Esophagus mucosa (tissue), 1 donor: ENCODE measurements at places on chromosomes 16 and 17. TPM values are rescaled to one million over a fixed set of nuclear protein-coding genes. Genes with fewer than 3 reads are reported as not detected.

DNA sequence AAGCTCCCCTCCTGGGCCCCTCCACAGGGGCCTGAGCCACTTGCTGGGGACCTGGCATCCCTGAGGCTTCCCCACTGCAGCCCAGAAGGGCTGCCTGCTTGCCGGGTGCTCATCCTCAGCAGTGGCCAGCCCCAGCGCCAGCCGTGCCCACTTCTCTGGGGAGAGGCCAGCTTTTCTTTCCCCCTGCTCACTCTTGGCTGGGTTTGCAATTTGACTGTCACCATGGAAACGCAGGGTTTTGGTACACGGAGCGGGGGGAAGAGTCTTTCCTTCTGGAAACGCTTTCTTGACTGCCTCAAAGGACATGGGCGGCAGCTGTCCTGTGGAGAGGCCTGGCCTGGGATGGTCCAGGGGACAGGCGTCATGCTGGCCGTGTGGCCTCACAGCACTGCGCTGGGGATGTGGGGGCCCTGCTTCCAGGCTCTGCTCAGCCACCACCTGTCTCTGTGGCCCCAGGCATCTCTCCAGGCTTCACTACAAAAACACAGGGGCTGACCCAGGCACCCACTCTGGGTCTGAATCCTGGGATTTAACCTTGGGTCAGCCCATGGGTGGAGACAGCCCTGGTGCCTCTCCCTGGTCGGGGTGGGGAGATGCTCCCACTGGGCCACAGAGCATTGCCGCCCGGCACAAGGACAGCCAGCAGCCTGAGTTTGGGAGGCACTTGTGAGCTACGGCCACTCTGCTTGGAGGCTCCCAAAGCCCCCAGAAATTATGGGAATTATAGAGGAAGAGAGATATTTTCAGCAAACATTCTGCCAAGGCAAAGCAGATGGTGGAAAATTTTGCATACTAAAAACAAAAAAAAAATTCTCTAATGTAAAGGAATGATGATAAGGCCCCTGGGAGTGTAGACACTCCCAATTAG, 45.9 kb upstream of the DOC2B start:
- ATAC-seq: no peak

- no peak for ATAC-seq
These were observed 695 bp upstream of the TMEM204 start for GRCh38 chr16:1532771-1533170.

DNA sequence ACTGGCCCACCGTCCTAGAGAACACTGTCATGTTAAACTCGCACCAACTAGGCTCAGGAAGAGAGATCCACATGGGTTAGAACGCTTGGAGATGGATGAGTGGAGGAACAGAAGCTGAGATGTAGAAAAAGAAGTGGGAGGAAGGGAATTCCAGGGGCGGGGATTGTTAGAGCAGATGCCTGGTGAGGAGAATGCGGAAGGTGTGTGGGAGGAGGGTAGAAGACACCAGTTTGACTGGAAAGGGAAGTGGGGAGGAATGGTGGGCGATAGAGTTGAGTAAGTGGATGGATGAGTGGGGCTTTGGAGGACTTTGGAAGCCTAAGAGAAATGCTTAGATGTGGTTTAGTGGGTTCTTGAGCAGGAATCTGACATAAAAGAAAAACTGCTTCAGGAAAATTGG, 37.4 kb downstream of the DHX38 start:
- ATAC-seq: no peak

GRCh38 chr16:66199189-66199588, 167.3 kb upstream of the CDH5 start:
- no peak for ATAC-seq

- peak; percentile 70 for ATAC-seq
These were observed 83.5 kb downstream of the ADCY9 start for GRCh38 chr16:4032768-4033167.

GRCh38 chr16:72740347-72740746, 307.6 kb downstream of the ZFHX3 start:
- no peak for ATAC-seq

- ATAC-seq: no peak
These were observed 469.6 kb downstream of the SOX9 start for GRCh38 chr17:72590382-72590781.

- no peak for ATAC-seq
These were observed 1.5 kb upstream of the ARL5C start for GRCh38 chr17:39167476-39167875.

DNA sequence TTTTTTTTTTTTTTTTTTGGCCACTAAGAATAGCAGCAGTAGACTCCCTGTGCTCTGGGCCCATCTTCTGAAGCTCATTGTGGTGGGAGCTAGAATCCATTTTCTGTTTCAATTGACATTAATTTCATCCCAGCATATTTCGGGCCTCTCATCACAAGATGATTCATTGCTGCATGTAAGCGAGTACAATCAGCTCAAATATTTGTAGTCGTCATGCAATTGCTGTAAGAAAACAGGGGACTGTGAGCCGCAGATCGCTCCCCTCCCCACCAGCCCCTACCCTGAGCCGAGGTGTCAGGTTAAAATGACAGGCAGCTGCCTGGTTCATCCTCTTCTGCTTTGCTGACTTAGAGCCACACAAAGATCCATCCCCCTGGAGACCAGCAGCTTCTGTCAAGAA, 358.8 kb upstream of the CDH5 start:
- ATAC-seq: no peak

GRCh38 chr16:89473791-89474414, 16.5 kb downstream of the ANKRD11 start:
- ATAC-seq: peak; percentile 59

- ATAC-seq: no peak
These were observed 41.4 kb upstream of the CIBAR2 start for GRCh38 chr16:85153656-85154091.

GRCh38 chr16:84617041-84617790, 662 bp downstream of the COTL1 start:
- peak; percentile 39 for ATAC-seq

DNA sequence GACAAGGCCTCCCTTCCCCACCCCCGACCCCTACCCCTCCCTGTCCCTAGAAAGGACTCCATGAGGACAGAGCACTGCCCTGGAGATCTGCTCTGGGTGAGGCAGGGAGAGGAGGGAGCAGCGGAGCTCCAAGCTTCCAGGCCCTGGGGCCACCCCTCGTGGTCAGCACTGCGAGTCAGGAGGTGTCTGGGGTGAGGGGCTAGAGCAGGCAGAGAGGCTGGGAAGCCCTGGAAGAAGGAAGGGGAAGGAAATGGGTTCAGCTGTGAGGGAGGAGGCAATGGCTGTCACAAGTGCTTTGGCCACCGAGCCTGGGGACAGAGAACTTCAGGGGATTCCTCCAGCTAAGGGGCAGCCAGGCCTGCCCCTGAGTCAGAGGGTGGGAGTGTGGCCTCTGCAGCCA, 28.2 kb upstream of the DNAI2 start:
- no peak for ATAC-seq

DNA sequence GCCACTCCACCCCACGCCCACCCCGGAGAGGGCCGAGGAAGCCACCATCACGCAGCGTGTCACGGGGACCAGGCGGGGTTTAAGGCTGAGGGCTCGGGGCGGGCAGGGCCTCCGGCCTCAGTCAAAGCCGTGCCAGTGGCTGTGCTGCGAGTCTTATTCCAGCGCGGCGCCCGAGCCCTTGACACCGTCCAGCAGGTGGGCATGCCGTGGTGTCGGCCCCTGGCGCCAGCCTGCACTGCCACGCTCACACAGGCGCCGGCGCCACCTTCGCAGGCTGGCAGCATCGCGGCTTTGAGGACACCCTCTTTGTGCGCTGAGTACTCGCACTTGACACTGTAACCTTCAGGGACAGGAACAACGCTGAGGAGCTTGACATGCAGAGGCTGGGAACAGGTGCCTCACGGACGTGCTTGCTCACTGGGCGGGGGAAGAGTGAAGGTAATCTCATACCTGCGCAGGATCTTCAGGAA, 34.0 kb upstream of the ZNF629 start:
- ATAC-seq: peak; percentile 35

- ATAC-seq: no peak
These were observed 30.9 kb upstream of the RPRML start for GRCh38 chr17:47009759-47010594.

DNA sequence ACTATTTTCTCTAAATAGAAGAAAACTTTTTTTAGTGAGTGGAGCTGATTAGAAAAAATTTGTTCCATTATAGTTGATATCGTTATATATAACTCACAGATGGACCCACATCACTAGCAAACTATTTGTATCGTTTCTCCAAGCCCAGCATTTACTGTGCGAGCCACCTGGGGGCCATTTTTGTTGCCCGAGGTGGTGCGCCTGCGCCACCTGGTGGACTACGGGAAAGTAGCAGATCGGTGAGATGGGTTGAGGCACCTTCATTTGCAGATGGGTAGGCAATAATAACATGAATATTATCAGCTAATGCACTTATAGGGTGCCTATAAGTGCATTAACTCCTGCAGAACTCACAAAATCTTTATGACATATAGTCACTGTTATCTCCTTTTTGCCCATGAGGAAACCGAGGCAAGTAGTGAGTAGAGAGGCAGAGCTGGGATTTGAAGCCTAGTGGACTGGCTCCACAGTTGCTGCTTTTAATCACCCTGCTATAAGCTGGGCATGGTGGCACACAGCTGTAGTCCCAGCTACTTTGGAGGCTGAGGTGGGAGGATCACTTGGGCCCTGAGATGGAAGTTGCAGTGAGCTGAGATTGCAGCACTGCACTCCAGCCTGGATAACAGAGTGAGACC, 23.2 kb upstream of the NTN1 start:
- ATAC-seq: peak; percentile 62

- peak; percentile 96 for ATAC-seq
These were observed 17.1 kb downstream of the GNA13 start for GRCh38 chr17:65039336-65039988.

- ATAC-seq: no peak
These were observed 64.8 kb downstream of the C16orf95 start for GRCh38 chr16:87252269-87252970.

DNA sequence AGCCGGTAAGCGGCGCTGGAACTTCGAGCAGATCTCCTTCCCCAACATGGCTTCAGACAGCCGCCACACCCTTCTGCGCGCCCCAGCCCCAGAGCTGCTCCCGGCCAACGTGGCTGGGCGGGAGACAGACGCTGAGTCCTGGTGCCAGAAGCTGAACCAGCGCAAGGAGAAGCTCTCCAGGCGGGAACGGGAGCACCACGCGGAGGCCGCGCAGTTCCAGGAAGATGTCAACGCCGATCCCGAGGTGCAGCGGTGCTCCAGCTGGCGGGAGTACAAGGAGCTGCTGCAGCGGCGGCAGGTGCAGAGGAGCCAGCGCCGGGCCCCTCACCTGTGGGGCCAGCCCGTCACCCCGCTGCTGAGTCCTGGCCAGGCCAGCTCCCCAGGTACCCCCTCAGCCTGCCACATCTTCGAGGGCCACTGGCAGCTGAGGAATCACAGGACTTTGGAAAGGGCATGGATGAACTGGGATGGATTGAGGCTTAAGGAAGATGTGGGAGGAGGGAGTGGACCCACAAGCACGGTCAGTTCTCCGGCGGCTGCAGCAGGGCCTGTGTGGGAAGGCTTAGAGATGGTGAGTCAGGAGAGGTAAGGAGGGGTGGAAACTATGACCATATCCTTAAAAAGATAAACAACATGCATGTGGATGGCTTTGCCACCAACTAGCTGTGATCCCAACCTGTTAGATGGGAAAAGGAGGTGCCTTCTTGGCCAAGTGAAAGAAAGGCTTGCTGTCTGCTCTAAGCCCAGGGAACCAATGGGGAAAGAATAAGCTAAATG, 3.4 kb upstream of the LLGL2 start:
- ATAC-seq: no peak

DNA sequence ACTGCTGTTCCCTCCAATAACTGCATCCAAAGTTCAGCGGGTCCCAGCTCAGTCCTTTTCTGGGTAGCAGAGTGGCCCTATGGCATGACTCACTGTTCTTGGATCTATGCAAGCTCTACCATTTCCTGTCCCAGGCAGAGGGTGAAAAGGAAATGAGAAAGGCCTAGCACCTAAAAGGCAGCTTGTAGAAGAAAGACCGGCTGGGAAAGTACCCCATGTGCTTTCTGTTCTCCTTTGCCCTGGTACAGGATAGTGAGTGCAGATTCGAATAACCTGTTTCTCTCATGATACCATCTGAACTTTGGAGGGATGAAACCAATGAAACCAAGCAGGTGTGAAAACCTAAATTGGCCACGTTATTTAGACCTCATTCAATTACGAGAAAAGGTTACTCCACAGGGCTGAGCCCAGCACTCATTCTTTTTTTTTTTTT, 12.7 kb upstream of the HASPIN start:
- peak; percentile 84 for ATAC-seq

GRCh38 chr17:17042384-17042736, at the start of gene MPRIP:
MPRIP (plus strand) TSS chr17:17042457; CDS start chr17:17042849, 392 bp downstream.
- ATAC-seq: no peak

DNA sequence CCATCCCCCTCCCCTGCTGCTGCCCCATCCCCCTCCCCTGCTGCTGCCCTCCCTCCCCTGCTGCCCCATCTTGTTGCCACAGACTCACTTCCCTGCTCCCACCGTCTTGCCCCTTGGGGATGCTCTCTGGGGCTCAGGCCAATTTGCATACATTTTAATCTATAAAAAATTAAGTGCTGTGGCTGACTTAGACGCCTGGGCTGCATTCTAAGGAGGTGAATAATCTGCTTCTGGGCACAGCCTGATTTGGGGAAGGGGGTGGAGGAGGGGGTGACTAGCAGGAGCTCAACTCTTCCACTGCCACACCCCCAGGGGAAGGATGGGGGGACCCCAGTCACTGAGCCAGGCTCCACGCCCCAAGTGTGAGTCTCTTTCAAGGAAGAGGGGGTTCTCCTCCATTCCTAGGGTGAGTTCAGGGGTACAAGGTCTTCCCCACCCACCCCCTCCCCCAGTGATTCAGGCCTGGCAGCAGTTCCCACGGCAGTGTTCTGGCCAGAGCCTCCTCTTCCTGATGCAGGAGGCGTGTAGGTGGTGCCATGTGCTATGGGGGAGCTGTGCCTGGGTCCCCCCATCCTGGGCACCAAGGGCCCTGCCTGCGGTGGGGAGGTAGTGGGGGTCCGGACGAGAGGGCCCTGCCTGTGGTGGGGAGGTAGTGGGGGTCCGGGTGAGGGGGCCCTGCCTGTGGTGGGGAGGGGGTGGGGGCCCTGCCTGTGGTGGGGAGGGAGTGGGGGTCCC, 5.0 kb downstream of the DPH1 start:
- no peak for ATAC-seq

GRCh38 chr16:2835638-2836493, 5.8 kb downstream of the ZG16B start:
- peak; percentile 61 for ATAC-seq

DNA sequence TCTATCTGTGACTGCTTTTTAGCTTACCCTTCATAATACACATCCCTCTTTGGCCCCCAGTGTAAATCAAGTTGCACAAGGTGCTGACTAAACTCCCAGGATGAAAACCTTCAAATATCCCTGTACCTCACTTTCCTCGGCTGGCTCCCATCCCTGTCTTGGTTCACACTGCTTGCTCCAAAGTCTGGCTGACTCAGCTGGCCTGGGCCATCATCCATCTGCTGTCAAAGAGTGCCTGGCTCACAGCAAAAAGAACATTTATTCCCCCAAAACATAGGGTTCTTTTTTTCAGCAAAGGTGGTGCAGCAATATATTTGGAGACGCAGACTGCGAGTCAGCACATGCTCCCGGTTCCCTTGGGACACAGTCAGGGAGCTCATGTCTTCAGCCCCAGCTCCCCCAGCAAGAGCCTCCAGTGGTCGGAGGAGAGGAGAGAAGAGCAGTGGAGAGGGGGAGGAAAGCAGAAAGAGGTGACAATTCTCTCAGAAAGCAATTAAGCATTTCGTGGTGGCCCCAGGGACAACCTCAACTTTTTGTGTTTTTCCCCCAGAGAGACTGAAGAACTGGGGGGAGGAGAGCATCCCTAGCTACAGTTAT, 26.1 kb downstream of the GPR142 start:
- ATAC-seq: no peak

GRCh38 chr17:64455993-64456885, 7.3 kb downstream of the MILR1 start:
- ATAC-seq: peak; percentile 24

RNF112 gene
- total RNA-seq: 1.1 TPM

MYLK3 gene
- 0.08 TPM for total RNA-seq

PLK1 gene
- 29.9 TPM for total RNA-seq

KRTAP2-1 gene
- not detected for total RNA-seq

PRSS22 gene
- 97.0 TPM for total RNA-seq

TAC4 gene
- not detected for total RNA-seq
